Activated CD8-positive, alpha-beta memory T cell treated with anti-CD3 and anti-CD28 coated beads for 36 hours (primary cell): ENCODE measurements at places on chromosomes 13 and 19. TPM values are rescaled to one million over a fixed set of nuclear protein-coding genes. Genes with fewer than 3 reads are reported as not detected.

Gene CEACAM20
- not detected for total RNA-seq

Gene APOC4
- total RNA-seq: not detected

Gene FBXO17
- total RNA-seq: not detected

Gene ZNF93
- total RNA-seq: 9.3 TPM

Gene HSH2D
- total RNA-seq: 11.8 TPM

Gene CTU1
- 12.1 TPM for total RNA-seq

Gene SLITRK6
- total RNA-seq: not detected

Gene GRIN2D
- 0.15 TPM for total RNA-seq

Gene ZNF468
- 10.0 TPM for total RNA-seq

Gene TEX26
- total RNA-seq: not detected

Gene FGF21
- not detected for total RNA-seq

Gene CYP2B6
- total RNA-seq: not detected

Gene ALOX5AP
- 34.1 TPM for total RNA-seq

Gene KLK4
- not detected for total RNA-seq

Gene USHBP1
- total RNA-seq: not detected

Gene LGALS14
- total RNA-seq: not detected

Gene LYPD5
- 0.32 TPM for total RNA-seq

Gene S1PR5
- 1.1 TPM for total RNA-seq

Gene MTMR6
- total RNA-seq: 15.9 TPM

Gene CEACAM3
- not detected for total RNA-seq

Gene ADPRHL1
- 0.57 TPM for total RNA-seq

Gene ADM5
- total RNA-seq: 7.3 TPM

Gene ANGPTL4
- total RNA-seq: 0.19 TPM

Gene VSTM2B
- total RNA-seq: not detected

Gene DNAJC15
- 13.1 TPM for total RNA-seq

Gene ZNF345
- 3.8 TPM for total RNA-seq

Gene BICRA
- 10.9 TPM for total RNA-seq

Gene ZGLP1
- total RNA-seq: 5.8 TPM

Gene CCDC8
- total RNA-seq: not detected

Gene KLK1
- not detected for total RNA-seq

Gene DCT
- not detected for total RNA-seq

Gene ZNF284
- 1.9 TPM for total RNA-seq

Gene CERS4
- total RNA-seq: 20.5 TPM

Gene IRGC
- not detected for total RNA-seq

Gene BSPH1
- total RNA-seq: not detected

Gene CCDC194
- total RNA-seq: 1.3 TPM

Gene IPO5
- 243 TPM for total RNA-seq

Gene CD209
- total RNA-seq: not detected

Gene LRRC63
- 0.51 TPM for total RNA-seq

Gene NAPSA
- total RNA-seq: 43.1 TPM

Gene ICAM4
- 0.91 TPM for total RNA-seq

Gene CA11
- 11.2 TPM for total RNA-seq

Gene KCNJ14
- 1.6 TPM for total RNA-seq

Gene ZNF836
- total RNA-seq: 9.4 TPM

Gene TMEM145
- total RNA-seq: 0.34 TPM

Gene GPR12
- not detected for total RNA-seq
